ENCODE measurements at places on chromosomes 6 and 20.
A peak's percentile ranks its signal among the peaks of the same experiment; 100 is the strongest.

DNA sequence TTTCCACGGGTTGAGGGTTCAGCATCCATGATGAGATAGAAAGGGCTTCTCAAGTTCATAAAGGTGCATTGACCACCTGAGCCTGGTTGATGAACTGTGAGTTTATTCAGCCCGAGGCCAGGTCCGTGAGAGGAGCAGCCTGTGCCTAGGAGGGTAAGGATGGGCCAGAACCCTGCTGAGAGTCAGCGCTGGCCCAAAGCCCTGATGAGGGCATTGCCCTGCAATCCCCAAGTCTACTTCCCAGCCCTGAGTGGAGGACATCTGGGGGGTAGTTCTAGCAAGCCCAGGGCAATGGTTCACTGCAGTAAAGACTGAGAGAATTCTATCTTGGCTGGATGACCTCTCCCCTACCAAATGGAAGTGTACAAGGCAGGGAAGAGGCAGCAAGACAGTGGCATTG lies 123.3 kb upstream of the NXT1 start:
- no peak for DNase-seq

DNA sequence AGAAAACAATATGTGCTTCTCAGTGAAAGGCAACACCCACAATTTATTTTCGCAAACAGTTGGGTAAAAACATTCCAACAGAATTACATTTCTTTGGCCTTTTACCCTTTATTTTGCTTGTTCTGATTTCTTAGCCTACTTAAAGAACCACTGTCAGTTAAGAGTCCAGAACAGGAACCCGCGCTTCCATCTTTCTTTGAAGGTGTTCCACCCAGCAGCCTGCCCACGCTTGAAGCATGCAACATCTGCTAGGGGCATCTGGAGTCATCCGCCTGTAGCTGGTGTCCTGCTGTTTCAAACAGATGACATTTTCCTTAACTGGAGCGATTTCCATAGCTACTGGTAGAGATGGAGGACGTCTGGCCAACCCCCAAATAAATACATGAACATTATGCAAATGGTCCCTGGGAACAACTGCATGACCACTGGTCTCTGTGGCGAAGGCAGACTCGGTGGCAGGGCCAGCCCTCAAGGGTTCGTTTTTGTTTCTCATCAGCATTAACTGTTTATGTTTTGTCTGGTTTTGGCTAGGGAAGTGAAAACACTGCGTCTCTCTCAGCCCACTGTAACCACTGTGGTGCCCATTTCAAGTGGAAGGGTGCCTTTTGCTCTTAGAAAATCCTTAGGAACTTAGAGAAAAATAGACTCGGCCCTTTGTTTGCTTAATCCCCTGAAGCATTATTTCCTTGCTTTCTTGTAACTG lies 51.6 kb downstream of the LAMA4 start:
- no peak for DNase-seq

DNA sequence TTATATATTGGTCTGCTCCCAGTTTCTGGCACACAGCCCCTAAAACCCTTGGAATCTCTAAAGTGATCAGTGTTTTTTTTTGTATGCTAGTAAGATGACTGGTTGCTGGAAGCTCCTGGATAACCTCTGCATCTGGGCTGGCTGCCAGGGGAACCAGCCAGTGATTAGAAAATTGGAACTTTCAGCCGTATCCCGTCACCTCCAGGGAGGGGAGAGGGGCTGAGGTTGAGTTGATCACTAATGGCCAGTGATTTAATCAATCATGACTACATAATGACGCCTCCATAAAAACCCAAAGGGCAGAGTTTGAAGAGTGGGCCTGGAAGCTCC lies 48.0 kb upstream of the NOP56 start:
- peak; percentile 29 for DNase-seq

DNA sequence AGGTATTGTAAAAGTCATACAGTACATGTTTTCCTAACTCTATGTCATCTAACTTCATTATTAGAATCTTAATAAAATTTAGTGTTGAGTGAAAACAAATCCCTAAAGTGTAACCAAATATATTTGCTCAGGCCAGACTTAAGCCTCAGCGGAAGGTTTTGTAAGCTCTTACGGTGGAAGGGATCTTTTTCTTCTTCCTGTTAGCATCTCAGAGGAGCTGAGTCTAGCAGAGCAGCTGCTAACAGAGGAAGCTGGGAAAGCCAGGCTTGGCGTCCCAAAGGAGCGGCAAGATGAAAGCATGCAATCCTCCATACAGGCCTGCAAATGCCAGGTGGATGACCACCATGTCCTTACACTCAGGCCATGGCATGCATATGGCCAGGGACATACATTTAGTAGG lies 72.4 kb downstream of the ADTRP start:
- no peak for DNase-seq

- no peak for DNase-seq
These were observed 57.3 kb upstream of the MLIP start for GRCh38 chr6:54053881-54054391.

DNA sequence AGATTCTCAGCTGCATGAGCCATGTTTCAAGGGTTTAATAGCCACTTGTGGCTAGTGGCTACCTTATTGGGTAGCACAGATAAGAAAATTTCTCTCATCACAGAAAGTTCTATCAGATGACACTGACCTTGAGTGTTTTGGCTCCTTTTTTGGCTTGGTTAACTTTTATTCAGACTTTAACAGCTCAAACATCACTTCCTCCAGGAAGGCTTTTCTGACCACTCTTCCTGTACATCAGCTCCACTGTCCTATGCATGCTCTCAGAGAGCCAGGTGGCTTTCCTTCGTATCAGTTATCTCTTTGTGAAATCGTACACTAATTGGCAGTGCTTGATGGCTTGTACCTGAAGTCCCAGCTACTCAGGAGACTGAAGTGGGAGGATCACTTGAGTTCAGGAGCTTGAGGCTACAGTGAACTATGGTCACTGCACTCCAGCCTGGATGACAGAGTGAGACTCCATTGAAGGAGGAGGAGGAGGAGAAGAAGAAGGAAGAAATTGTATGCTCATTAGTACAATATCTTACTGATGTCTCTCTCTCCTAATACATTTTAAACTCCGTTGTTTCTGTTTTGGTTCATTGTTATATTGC lies 10.7 kb downstream of the MAFB start:
- no peak for DNase-seq

GRCh38 chr20:6070829-6071695 lies 17.2 kb upstream of the LRRN4 start:
- DNase-seq, result no peak

GRCh38 chr20:2379511-2380229 lies 1.0 kb upstream of the TGM6 start:
- DNase-seq, result no peak

DNA sequence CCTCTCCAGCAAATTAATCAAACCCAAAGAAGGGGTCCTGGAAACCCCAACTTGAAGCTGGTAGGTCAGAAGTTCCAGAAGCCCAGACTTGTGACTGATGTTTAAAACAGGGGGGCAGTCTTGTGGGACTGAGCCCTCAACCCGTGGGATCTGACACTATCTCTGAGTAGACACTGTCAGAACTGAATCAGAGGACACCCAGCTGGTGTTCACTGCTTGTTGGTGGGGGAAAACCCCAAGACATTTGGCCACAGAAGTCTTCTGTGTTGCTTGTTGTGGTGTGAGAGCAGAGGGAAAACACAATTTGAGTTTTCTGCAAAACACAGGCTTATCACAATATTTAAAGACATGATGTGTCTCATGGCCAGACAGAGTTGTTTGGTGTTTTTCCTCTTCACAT lies 29.9 kb downstream of the KIF13A start:
- DNase-seq, result no peak

DNA sequence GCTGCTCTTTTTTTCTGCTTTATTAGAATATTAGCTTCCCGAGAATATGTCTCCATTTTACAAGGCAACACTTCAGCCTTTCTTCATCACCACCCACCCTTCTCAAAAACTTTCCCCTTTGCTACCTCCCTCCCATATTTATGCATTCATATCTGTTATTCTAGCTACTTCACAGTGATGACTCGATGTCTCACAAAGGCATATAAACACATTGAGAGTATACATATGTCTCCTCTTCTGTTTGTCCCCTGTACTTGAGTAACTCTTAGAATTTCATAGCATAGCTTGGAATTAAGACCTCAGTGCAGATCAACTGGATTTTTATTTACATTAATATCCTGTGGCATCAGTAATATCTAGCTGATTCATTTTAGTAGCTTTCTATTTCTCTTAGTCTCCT lies 6.5 kb downstream of the RNF144B start:
- DNase-seq, result no peak

DNA sequence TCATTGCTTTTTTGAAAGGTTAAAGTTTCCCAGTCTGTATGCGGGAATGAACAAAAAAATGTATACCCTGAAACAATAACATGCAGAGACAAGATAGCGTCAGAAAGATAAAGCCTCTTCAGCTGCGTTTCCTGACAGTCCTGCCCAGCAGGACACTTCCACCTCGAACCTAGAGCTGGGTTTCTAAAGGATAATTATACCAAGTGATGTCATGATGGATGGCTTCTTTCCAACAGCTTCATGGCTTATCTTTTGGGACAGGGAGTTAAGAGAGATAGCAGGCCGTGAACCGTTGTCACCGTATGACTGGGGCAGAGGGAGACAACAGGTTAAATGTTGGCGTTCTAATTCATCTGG lies 267.6 kb upstream of the SGK1 start:
- no peak for DNase-seq
